NCI-H524 treated with DMSO at 0.1 percent for 48 hours (cell line): ENCODE measurements at places on chromosomes 1 and 21.

- no peak for DNase-seq
Observed at GRCh38 chr1:41362357-41362721, 1.1 kb downstream of the FOXO6 start.

DNA sequence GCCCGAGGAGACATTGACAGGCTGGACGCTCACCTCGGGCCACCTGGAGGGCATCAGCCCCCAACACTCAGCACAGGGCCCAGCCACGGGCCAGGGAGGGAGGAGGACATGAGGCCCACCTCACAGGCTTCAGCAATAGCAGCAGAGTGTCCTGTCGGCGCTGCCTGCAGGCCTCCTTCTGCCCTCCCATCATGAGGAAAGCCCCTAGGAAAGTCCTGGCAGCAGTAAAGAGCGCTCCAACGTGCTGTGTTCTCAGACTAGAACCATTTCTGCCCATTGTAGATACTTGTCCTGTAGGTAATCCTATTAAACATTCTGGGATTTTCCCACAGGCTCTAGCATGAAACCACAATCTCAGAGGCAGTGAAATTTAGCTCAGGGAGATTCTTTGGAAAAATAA lies 62.0 kb upstream of the GALNT2 start:
- DNase-seq = no peak

- DNase-seq = no peak
Observed at GRCh38 chr1:244789731-244790130, 45.7 kb upstream of the COX20 start.

- no peak for DNase-seq
Observed at GRCh38 chr1:204466416-204467405, 27.9 kb downstream of the PIK3C2B start.

DNA sequence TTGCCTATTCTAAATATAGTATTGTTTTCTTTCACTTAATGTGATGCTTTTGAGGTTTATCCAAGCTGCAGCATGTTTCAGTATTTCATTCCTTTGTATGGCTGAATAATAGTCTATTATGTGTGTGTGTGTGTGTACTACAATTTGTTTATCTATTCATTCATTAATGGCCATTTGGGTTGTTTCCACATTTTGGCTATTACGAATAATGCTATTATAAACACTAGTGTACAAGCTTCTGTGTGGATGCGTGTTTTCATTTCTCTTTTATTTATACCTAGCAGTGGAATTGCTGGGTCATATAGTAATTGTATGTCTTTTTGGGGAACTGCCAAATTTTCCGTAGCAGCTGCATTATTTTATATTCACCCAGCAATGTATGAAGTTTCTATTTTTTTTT lies 15.0 kb upstream of the THEM5 start:
- no peak for DNase-seq

- peak; percentile 35 for DNase-seq
Observed at GRCh38 chr1:42419126-42419821, 36.5 kb downstream of the ZMYND12 start.

- DNase-seq = no peak
Observed at GRCh38 chr1:198147216-198147615, 9.6 kb upstream of the NEK7 start.

DNA sequence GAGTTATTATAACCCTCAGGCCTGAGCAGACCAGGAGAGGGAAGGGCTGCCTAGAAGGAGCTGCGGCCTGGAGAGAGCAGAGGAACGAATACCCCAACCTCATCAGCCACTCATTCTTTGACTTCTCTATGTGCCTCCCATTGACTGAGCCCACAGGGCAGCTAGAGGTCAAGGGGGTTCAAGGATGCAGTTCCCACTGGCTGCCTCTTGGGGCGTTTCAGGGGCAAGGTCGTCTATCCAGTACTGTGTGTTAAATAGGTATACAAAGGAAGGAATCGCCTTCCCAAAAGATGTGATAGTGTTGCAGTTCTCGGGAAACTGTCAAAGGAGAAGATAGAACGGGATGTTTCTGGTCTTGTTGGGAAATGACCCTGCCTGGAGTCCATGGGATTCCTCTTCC lies 250.6 kb downstream of the PRDM2 start:
- no peak for DNase-seq

GRCh38 chr1:224343679-224344078 lies 13.0 kb upstream of the CNIH4 start:
- no peak for DNase-seq

DNA sequence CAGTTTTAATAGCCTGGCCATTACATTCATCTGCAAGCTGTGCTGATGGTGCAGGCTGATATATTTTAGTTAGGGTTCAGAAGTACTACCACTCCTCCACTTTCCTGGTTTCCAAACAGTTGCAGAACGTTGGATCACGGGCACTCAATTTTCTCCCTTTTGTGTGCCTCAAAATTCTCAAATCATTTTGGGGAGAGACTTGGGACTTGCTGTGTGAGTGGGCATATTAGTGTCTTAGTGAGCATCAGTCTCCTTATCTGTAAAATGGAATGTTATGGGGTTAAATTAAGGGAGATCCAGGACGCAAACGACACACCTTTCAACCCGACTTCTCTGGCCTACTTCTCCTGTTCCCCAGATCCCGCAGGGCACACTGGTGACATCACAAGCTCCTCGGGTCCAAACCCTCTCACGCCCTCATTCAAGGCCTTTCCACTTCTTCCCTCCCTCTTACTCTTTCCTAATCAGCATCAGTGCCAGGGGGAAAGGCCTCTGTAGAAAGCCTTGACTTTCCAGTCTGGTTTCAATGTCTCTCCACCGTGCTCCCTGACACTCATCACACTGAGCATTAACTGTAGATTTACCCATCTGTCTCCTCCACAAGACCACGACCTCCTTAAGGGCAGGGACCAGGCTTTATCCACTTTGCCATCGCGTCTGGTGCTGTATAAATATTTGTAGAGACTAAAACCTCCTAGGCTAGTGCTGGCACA lies 1.2 kb downstream of the PIGP start:
- peak; percentile 57 for DNase-seq

DNA sequence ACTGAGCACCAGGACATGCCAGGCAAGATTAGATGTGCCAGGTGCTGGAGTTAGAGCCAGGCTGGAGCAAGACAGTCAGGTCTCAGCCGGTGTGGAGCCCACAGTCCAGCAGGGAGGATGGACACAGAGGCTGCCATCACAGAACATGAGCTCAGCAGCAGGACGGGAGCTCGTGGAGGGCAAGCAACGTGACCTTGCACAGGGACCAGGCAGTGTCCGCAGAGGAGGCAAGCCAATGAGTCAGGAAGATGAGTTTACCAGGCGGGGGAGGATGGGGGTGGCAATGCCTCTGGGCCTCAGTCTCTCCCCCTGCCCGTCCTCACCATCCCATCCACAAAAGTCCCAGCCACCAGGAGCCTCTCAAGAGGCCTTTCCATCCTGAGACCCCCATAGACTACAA lies 20.7 kb upstream of the ZC3H12A start:
- DNase-seq = no peak

DNA sequence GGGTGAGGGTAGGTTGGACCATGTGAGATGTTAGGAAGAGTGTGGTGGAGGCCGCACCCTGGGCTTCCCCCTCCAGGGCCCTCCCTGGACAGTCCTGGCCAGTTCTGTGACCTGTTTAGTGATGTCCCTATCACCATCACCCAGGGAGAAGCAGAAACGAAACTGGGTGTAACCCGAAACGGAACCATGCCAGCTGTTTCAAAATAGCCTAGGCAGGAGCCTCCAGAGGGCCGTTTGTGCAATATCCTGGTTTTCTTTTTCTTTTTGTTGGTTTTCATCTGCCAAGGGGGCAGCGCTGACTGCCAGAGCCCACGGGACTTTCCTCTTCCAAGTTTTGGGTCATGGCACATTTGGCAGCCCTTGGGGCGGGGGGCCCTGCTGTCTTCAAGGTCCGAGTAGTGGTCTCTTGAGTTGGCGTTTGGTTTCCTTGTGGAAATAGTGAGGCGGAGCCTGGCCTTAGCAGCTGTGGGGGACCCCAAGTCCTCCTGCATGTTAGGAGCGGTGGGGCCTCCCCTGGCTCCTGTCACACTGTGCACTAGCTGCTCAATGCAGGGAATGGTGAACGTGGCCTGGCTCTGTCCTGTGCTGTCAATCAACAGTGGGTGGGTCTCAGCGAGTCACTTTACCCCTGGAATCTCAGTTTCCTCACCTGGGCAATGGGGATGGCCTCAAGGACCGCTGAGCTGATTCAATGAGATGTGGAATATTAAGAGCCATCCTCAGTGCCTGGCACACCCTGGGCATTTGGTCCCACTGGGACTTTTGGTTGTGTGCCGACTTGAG lies 90.7 kb downstream of the ARHGEF10L start:
- DNase-seq = no peak

DNA sequence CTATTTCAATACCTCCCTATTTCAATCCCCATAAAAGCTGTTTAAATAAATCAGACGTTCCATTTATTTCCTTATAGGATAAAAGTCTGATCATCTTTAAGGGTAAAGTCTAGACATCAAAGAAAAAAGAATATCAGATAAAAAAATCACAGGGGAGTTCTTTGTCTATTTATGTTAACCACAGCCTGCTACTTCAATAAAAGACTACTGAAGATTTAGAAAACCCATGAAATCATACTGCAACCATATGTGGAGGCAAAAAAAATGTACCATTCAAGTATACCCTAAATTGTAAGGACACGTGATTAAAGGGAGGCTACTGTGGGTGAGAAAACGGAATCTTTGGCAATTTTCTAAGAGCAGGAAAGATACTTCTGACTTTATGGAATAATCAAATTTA lies 108.2 kb upstream of the TNFSF4 start:
- DNase-seq = no peak

- DNase-seq = no peak
Observed at GRCh38 chr1:46114925-46115603, 17.4 kb downstream of the PIK3R3 start.

- DNase-seq = no peak
Observed at GRCh38 chr1:67230539-67230938, 64.3 kb downstream of the IL23R start.

- no peak for DNase-seq
Observed at GRCh38 chr1:180392427-180393145, 109.8 kb downstream of the ACBD6 start.

GRCh38 chr1:92298213-92298572 lies 594 bp downstream of the GLMN start:
- no peak for DNase-seq

DNA sequence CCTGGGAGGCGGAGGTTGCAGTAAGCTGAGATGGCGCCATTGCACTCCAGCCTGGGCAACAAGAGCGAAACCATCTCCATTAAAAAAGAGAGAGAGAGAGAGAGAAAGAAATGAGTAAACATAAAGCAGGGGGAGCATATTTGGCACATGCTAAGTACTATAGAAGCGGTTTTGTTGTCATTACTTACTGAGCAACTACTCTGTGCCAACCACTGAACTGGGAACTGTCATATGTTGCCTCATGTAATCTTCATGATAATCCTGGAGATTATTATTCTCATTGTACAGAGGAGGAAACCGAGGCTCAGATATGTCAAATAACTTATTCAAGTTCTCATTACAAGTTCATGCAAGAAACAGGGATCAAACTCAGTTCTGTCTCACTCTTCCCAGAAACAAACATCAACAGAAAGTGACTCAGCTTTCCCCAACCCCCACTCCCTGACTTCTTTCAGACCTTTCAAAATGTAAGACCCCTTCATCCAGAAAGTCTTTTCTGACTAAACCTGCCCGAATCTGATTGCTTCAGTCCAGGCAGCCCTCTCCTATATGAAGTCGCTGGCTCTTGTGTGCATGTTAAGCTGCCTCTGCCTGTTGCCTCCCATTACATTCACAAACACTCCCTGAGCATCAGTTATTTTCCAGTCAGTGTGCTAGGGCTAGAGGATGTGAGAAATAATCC lies 23.5 kb downstream of the LAMB3 start:
- DNase-seq = no peak

GRCh38 chr1:159239551-159240220 lies 35.0 kb downstream of the ACKR1 start:
- DNase-seq = no peak

GRCh38 chr1:26541816-26542711 lies 12.5 kb downstream of the RPS6KA1 start:
- no peak for DNase-seq

DNA sequence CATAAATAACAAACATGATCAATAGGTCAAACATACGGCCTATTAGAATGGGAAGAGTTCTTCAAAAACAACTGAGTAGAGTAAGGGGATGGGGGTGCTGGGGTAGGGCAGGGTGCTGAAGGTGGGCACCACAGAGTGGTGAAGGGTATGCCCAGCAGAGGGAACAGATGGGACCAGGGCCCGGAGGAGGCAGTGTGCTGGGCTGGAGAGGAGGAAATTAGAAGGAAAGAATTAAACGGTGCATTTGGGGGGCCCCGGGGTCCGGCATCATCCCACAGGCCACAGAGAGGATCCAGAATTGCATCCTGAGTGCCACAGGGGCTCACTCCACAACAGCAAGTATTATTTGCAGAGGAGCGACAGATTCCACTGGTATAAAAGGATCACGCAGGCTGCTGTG lies 94.5 kb downstream of the GLIS1 start:
- DNase-seq = no peak

GRCh38 chr1:203271018-203271743 lies 34.1 kb upstream of the BTG2 start:
- DNase-seq = peak; percentile 35

GRCh38 chr1:19433719-19433998 lies 51.7 kb downstream of the CAPZB start:
- no peak for DNase-seq

DNA sequence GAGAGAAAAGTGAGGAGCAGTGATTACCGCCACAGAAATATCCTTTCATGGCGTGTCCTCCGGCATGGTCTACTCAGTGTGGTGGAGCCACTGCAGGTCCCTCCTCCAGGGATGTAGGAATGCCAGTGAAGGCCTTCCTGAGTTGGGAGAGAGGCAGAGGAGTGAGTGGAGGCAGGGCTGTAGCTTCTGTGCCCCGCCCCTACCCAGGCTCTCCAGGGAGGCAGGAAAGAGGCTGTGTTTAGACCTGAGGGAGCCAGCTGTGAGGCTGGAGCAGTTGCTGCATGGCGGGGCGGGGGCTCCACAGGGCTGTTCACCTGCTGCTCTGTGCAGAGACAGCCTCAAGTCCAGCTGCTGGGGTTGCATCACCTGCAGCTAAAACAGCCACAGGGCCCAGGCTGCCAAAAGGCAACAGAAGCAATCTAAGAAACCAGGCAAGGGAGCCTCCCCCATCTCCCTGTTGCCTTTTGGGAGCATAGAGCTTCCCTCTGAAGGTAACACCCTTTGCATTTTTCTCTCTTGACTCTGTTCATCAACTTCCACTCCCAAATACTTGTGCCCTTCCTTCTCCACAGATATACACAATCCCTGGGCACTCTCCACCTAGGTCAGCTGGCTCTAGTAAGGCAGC lies 801 bp upstream of the ANXA9 start:
- DNase-seq = no peak

GRCh38 chr1:156591181-156591431 lies 470 bp upstream of the NAXE start:
- no peak for DNase-seq

DNA sequence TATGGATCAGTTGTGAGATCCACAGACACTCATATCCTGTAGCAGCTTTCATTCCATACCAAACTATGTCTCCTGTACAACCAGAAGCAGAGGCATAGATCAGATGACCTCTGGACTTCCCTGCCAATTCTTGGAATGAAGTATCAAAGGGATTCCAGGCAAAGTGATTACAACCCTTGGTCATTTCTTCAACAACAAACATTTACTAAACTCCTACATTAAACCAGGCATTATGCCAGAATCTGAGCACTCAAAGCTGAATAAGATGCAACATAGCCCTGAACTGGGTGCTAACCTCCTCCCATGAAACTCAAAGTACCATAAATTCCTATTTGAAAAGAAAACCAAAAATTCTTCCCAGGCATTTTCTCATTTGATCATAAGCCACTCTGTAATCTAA lies 121.2 kb upstream of the SGIP1 start:
- DNase-seq = no peak
